ENCODE measurements at places on chromosomes 12 and 14.
A peak's percentile ranks its signal among the peaks of the same experiment; 100 is the strongest.

- DNase-seq, result peak; percentile 17
Observed at GRCh38 chr12:89225808-89226411, 126.4 kb downstream of the DUSP6 start.

- no peak for DNase-seq
Observed at GRCh38 chr12:75891072-75891471, 140.5 kb downstream of the PHLDA1 start.

- DNase-seq, result no peak
Observed at GRCh38 chr12:62882696-62883095, 52.3 kb downstream of the PPM1H start.

DNA sequence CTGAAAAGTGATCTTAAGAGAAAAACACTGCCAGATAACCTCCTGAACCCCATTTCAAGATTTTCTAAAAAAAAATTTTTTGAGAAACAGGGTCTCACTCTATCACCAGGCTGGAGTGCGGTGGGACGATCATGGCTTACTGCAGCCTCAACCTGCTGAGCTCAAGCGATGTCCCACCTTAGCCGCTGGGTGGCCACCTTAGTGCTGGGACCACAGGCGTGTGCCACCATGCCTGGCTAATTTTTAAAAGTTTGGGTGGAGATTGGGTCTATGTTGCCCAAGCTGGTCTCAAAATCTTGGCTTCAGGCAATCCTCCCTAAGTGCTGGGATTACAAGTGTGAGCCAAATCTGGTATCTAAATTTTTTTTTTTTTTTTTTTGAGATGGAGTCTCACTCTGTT, 3.4 kb downstream of the PNMA1 start:
- no peak for DNase-seq

GRCh38 chr14:64983439-64984310, 3.0 kb upstream of the FNTB start:
- no peak for DNase-seq

DNA sequence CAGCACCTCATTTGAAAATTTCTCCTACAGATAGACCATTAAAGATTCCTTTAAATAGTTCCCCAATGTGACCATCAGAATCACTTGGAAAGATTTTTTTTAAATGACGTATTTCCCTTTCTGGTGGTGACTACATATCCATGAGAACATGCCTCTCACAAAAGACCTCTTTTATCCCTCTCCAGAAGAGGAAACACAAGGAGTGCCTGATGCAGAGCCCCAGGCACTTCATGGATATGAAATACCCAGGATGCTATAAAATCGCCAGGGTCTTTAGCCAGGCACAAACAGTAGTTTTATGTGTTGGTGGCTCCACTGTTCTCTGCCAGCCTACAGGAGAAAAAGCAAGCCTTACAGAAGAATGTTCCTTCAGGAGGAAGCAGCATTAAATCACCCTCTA, 97.1 kb downstream of the ETNK1 start:
- no peak for DNase-seq

GRCh38 chr12:42128327-42128726, 16.3 kb downstream of the GXYLT1 start:
- DNase-seq, result no peak
